ENCODE measurements at places on chromosomes 5 and 9. TPM values are rescaled to one million over a fixed set of nuclear protein-coding genes. Genes with fewer than 3 reads are reported as not detected.

DNA sequence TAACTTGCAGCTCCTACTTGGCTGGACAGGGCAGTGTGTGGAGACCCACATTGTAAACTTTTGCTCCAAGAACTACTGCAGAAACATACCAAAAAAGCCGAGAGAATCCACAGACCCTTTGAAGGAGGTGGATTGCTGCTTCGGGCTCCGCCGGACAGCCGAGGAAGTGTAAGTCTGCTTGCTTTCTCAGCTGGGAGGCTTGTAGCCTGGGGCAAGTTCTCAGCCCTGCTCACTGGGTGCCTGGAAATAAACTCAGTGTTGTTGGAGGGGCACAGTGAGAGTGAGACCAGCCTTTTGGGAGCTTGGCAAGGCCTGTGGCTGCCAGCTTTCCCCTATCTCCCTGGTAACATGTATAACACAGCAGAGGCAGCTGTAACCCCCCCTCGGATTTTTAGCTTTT, 215.6 kb downstream of the SYK start:
- no peak overlapping the region for H3K27ac ChIP-seq
- H3K27me3 ChIP-seq: no peaks in the 10 kb centered on the region
- no peak for DNase-seq
- H3K4me1 ChIP-seq: no peaks in the 10 kb centered on the region

- peaks cover 30% of the 10 kb centered on the region for H3K4me1 ChIP-seq
- H3K27me3 ChIP-seq: peaks cover 2% of the 10 kb centered on the region
- no peak overlapping the region for H3K4me3 ChIP-seq
- peak overlapping the region; percentile 71 for H3K27ac ChIP-seq
- no peaks in the 10 kb centered on the region for H3K36me3 ChIP-seq
These were observed 81.8 kb upstream of the NEURL1B start for GRCh38 chr5:172559004-172559932.

The SPATA31D4 gene
- not detected for total RNA-seq

The ERAP2 gene
- 11.3 TPM for total RNA-seq

DNA sequence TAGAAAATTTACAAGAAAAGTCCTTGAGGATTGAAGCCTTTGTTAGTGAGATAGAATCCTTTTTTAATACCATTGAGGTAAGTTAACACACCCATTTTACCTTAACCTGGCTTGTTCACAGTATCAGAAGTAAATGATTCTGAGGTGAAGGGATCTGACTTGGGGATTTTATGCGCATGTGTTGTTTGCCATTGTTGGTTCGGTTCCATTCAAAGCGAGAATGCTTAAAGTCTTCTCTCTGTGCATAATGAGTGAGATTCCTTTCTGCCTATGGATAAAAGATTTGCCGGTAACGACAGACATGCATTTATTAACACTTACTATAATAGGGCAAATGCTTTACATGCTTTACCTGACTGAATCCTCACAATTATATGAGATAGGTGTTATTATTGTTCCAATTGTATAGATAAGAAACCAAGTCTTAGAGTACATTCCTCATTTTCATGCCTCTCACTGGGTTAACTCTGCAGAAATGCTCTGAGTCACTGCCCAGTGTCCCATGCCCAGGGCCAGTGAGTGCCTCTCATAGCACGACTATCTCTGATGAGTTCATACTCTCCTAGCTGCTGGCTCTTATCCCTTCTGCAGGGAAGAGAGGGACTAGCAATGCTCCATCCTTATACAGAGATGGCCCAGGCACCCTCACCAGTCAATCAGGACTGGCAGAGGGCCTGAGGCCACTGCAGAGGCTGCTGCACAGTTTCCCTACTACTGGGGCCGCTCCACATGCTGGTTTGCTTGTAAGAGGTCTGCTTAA, 54.4 kb downstream of the CMYA5 start:
- no peaks in the 10 kb centered on the region for H3K36me3 ChIP-seq
- H3K27me3 ChIP-seq: peaks cover 3% of the 10 kb centered on the region
- DNase-seq: no peak
- no peak overlapping the region for H3K4me3 ChIP-seq
- H3K4me1 ChIP-seq: no peaks in the 10 kb centered on the region

- no peaks in the 10 kb centered on the region for H3K27me3 ChIP-seq
- DNase-seq: no peak
- no peak overlapping the region for H3K4me3 ChIP-seq
- peaks cover 32% of the 10 kb centered on the region for H3K36me3 ChIP-seq
- H3K27ac ChIP-seq: no peak overlapping the region
These were observed 21.6 kb downstream of the MATR3 start for GRCh38 chr5:139315056-139315615.

GRCh38 chr5:74433255-74433895, 207.2 kb downstream of the ENC1 start:
- no peaks in the 10 kb centered on the region for H3K4me1 ChIP-seq
- no peaks in the 10 kb centered on the region for H3K27me3 ChIP-seq
- no peak overlapping the region for H3K4me3 ChIP-seq
- H3K27ac ChIP-seq: no peak overlapping the region
- DNase-seq: no peak

DNA sequence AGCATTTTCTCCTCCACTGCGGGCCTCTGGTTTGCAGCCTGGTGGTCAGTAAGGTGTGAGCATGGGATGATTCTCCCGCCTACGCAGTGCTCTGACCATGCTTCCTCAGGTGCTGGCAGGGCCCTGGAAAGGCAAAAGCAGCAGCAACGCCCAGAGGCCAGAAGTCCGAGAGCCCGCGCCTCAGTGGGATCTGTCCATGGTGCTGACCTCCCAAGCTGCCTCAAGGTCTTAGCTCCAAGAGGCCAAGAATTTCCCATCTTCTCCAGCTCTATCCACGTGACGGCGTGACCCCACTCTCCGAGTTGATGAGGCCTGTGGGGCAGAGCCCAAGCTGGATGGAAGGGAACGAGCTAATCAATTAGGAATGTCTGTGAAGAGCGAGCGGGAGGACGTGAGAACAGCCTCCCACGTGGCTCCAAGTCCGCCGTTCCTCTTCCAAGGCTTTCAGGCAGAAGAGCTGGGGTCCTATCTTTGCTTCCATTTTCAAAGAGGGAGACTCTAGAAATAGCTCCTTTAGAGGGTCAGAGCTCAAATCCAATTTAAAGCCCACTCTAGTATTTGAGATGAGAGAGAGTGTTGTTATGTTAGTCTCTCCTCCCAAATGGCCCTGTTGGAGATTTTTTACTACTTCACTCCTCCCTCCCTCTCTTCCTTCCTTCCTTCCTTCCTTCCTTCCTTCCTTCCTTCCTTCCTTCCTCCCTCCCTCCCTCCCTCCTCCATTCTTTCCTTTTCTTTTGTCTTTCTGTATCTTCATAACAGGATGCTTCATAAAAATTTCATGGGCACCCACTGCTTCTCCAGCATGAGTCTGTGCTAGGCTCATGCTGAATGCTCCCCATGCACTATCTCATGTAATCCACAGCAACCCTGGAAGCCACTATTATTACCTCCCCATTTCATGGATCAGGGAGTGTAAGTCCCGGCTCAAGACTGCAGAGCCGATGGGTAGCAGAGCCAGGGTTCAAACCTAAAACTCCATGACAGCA, 69.3 kb downstream of the OLFM1 start:
- no peaks in the 10 kb centered on the region for H3K4me1 ChIP-seq
- no peak overlapping the region for H3K27ac ChIP-seq
- H3K36me3 ChIP-seq: no peaks in the 10 kb centered on the region
- H3K4me3 ChIP-seq: no peak overlapping the region
- no peaks in the 10 kb centered on the region for H3K27me3 ChIP-seq
- peak; percentile 34 for DNase-seq

DNA sequence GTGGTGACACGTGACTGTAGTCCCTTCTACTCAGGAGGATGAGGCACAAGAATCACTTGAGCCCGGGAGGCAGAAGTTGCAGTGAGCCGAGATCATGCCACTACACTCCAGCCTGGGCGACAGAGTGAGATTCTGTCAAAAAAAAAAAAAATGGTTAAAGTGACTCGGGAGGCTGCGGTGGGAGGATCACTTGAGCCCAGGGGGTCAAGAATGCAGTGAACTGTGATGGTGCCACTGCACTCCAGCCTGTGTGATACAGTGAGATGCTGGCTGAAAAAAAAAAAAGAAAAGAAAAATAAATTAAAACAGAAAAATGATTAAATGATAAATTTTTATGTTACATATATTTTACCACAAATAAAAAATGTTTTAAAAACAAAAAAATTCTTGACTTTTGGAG, 51.9 kb downstream of the KLF4 start:
- H3K4me1 ChIP-seq: no peaks in the 10 kb centered on the region
- no peak for DNase-seq
- H3K27ac ChIP-seq: no peak overlapping the region
- H3K36me3 ChIP-seq: no peaks in the 10 kb centered on the region

The LVRN gene
- 0.14 TPM for total RNA-seq

The PRELID1 gene
- 105 TPM for total RNA-seq

GRCh38 chr5:134460551-134460950, 48.9 kb upstream of the CDKN2AIPNL start:
- H3K36me3 ChIP-seq: no peaks in the 10 kb centered on the region
- no peak overlapping the region for H3K27ac ChIP-seq
- DNase-seq: no peak
- H3K4me1 ChIP-seq: peaks cover 10% of the 10 kb centered on the region

The TUSC1 gene
- 6.2 TPM for total RNA-seq

- no peak for DNase-seq
- no peak overlapping the region for H3K27ac ChIP-seq
- no peak overlapping the region for H3K4me3 ChIP-seq
- H3K27me3 ChIP-seq: no peaks in the 10 kb centered on the region
- peaks cover 56% of the 10 kb centered on the region for H3K4me1 ChIP-seq
These were observed 58.6 kb downstream of the THBS4 start for GRCh38 chr5:80093796-80094195.

The LRRC70 gene
- 4.1 TPM for total RNA-seq

- no peaks in the 10 kb centered on the region for H3K27me3 ChIP-seq
- no peak for DNase-seq
- no peak overlapping the region for H3K27ac ChIP-seq
These were observed 132.4 kb downstream of the FRMD3 start for GRCh38 chr9:83405759-83406158.

DNA sequence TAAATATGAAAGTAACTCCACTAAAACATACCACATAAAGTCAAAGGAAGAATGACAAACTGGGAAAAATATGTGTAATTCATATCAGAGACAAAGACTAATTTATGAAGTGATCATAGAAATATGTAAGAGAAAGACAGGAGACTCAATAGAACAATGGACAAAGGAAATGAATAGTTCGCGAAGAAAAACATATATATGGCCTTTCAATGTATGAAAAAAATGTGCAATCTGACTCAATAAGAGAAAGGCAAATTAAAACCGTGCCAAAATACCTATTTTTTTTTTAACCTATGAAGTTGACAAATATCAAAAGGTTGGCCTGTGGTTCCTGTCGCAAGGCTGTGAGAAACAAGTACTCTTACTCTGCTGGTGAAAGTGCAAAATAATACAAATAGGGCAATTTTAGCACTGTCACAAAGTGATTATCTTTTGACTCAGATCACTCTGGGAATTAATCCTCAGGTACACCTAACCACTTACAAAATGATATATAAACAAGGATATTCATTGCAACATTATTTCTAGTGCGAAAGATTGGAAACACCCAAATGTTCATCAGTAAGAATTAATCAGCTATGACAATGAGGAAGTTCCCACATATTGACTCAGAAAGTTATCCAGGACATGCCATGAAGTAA, 3.7 kb downstream of the C9 start:
- no peaks in the 10 kb centered on the region for H3K36me3 ChIP-seq
- H3K27ac ChIP-seq: no peak overlapping the region
- no peak for DNase-seq
- no peaks in the 10 kb centered on the region for H3K4me1 ChIP-seq

- H3K4me3 ChIP-seq: no peak overlapping the region
- H3K36me3 ChIP-seq: no peaks in the 10 kb centered on the region
- H3K4me1 ChIP-seq: peaks cover 3% of the 10 kb centered on the region
- DNase-seq: peak; percentile 33
These were observed 87.3 kb upstream of the SLC44A1 start for GRCh38 chr9:105157171-105157583.

DNA sequence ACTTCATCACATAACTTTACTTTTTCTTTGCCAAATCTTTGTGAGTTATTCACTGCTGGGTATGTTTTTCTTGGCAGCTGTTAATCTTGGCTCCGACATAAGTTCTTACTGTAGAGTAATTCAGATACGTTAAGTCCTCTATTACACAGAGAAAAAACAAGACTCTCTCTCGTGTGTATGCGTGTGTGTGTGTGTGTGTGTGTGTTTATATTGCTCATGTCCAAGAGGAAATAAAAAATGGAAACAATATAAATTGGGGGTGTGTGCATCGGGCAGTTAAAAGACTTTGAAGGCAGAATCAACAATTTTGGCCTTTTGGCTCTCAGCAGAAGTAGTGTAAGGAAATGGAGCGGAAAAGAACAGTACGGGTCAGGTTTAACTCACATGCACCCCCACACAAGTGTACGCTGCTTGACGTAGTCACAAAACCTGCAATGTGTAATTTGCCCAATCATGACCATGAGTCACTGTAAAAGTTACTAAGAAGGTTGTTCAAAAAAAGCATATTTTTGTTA, 67.2 kb upstream of the IFNE start:
- H3K27ac ChIP-seq: no peak overlapping the region
- DNase-seq: no peak
- H3K4me3 ChIP-seq: no peak overlapping the region
- H3K4me1 ChIP-seq: no peaks in the 10 kb centered on the region
- no peaks in the 10 kb centered on the region for H3K27me3 ChIP-seq

GRCh38 chr9:108996643-108997042, 16.7 kb downstream of the CTNNAL1 start:
- no peak overlapping the region for H3K4me3 ChIP-seq
- H3K4me1 ChIP-seq: peaks cover 5% of the 10 kb centered on the region
- DNase-seq: no peak
- no peaks in the 10 kb centered on the region for H3K27me3 ChIP-seq

DNA sequence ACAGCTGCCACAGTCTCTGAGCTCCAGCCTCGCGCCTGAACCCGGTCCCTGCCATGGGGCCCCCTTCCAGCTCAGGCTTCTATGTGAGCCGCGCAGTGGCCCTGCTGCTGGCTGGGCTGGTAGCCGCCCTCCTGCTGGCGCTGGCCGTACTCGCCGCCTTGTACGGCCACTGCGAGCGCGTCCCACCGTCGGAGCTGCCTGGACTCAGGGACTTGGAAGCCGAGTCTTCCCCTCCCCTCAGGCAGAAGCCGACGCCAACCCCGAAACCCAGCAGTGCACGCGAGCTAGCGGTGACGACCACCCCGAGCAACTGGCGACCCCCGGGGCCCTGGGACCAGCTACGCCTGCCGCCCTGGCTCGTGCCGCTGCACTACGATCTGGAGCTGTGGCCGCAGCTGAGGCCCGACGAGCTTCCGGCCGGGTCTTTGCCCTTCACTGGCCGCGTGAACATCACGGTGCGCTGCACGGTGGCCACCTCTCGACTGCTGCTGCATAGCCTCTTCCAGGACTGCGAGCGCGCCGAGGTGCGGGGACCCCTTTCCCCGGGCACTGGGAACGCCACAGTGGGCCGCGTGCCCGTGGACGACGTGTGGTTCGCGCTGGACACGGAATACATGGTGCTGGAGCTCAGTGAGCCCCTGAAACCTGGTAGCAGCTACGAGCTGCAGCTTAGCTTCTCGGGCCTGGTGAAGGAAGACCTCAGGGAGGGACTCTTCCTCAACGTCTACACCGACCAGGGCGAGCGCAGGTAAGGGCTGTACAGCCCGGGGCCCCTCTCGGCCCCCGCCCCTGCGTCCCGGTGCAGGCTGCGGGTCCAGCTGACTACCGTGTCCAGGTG, 509 bp downstream of the LVRN start:
- peaks cover 22% of the 10 kb centered on the region for H3K4me1 ChIP-seq
- H3K27me3 ChIP-seq: peaks cover 39% of the 10 kb centered on the region
- no peak overlapping the region for H3K4me3 ChIP-seq
- DNase-seq: no peak
- no peaks in the 10 kb centered on the region for H3K36me3 ChIP-seq

GRCh38 chr9:131804826-131805225, 65.0 kb upstream of the RAPGEF1 start:
- H3K4me3 ChIP-seq: no peak overlapping the region
- no peaks in the 10 kb centered on the region for H3K36me3 ChIP-seq
